Stimulated activated CD4-positive, alpha-beta T cell treated with anti-CD3 and anti-CD28 coated beads, Interleukin-1b, Interleukin-23, amount 100 ng/mL, for 24 hours (primary cell): ENCODE measurements at places on chromosomes 5 and 9.

DNA sequence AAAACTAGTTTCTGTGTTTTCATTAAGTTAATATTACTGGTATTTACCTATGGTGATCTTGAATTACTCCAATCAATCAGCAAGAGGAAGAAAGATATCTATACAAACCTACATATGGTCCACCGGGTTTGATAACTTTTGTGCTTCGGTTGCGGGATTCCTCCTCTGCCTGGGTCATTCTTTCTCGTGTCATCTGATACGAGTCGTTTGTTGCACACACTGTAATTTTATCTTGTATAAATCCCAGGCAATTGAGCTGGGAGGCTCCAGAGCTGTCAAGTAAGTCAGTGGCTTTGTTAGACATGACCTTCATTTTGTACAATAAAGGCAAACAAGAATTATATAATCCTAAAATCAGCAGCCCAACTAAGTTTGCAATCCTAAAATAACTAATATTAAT lies 48.0 kb downstream of the ELL2 start:
- no peak for DNase-seq

GRCh38 chr5:150626853-150627276 lies 13.6 kb upstream of the SYNPO start:
- no peak for DNase-seq

GRCh38 chr9:69542942-69543704 lies 129.0 kb downstream of the APBA1 start:
- DNase-seq, result no peak

GRCh38 chr9:16105168-16106020 lies 552.6 kb downstream of the CCDC171 start:
- DNase-seq, result no peak

DNA sequence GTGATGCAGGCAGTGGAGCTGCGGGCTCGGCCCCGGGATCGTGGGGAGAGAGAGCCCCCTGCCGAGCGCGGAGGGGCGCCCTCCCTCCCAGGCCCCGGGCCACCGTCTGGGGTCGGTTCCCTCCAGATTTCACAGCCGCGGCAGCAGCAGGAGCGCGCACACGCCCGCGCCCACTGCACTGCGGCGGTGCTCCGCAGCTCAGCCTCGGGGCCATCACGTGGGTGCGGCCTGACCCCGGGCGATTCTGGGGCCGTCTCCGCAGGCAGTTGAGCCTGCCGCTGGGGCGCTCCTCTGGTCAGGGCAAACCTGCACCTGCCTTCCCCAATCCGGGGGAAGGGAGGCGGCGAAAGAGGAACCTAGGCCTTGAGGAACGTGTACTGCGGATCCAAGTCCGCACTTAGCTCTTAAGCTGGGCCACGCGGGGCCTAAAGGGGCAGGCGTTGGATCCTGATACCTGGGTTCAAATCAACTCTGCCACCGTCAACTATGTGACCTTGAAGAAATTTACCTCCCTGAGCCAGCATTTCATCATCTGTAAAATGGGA lies 9.4 kb upstream of the DELE1 start:
- DNase-seq, result no peak

DNA sequence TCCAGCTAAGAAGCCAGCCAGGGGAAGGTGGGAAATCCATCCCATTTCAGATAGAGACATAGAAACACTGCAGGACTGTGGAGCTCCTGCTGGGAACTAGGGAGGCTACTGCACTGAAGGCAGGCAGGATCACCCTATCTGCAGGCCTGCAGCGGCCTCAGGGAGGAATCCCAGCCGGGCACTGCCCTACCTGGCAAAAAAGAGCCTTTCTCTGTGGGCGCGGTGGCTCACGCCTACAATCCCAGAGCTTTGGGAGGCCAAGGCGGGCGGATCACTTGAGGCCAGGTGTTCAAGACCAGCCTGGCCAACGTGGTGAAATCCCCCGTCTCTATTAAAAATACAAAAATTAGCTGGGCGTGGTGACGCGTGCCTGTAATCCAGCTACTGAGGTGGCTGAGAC lies 71.4 kb upstream of the PHYKPL start:
- DNase-seq, result no peak

GRCh38 chr9:36884721-36885120 lies 149.3 kb downstream of the PAX5 start:
- DNase-seq, result no peak

- DNase-seq, result no peak
Observed at GRCh38 chr5:153745778-153746395, 255.4 kb downstream of the GRIA1 start.

DNA sequence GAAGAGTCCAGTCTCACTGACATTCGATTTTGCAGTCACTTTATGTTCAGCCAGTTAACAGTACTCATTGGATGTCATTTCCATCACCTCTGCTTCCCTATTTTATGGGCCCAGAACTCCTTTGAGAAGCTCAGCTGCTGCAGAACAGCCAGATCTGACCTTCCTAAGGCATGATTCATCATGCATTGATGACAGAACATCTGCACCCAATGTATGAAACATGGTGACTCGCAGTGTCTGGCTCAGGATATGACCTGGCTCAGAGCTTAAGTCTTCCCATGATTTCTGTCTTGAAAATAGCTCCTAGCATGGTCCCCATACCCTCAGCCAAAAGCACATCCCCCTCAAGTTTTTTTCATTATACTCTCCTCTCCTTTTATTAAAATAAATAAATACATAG lies 92.6 kb upstream of the TRIM32 start:
- DNase-seq, result no peak

DNA sequence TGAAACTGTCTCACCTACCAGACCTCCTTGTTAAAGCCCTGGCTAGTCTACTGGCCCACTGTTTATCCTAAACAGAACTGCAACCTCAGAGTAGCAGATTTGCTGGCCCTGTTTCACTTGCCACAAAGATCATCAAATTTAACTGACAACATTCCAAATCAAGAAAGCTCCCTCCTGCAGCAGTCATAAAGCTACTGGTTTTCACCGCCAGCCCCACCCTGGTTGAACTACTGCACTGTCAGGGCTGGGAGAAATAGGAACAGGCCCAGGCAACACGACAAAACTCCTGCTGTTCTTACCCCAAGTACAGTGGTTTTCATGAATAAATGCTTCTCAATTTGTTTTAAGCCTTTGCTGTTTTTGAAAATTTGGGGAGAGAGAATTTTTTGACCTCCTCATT lies 63.0 kb downstream of the NR6A1 start:
- no peak for DNase-seq

GRCh38 chr9:93585259-93585658 lies 8.9 kb downstream of the PHF2 start:
- no peak for DNase-seq

GRCh38 chr5:6838736-6839135 lies 125.5 kb downstream of the TENT4A start:
- no peak for DNase-seq

DNA sequence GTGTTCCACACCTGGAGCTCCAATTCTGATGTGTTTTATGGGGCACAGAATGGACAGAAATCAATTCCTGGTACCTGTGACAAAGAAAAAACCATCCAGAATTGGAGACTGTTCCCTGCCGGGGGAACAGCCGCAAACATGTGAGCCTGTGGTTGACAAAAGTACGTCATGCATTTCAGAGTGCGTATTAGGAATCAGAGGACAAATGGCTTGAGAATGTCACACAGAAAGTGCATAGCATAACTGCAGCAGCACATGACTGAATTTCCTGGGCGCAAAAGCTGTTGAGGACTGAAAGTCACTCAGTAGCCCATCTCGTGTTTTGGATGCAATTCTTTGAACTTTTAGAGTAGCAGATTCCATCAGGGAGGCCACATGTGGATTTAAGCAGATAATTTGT lies 85.1 kb downstream of the TRIO start:
- DNase-seq, result no peak

DNA sequence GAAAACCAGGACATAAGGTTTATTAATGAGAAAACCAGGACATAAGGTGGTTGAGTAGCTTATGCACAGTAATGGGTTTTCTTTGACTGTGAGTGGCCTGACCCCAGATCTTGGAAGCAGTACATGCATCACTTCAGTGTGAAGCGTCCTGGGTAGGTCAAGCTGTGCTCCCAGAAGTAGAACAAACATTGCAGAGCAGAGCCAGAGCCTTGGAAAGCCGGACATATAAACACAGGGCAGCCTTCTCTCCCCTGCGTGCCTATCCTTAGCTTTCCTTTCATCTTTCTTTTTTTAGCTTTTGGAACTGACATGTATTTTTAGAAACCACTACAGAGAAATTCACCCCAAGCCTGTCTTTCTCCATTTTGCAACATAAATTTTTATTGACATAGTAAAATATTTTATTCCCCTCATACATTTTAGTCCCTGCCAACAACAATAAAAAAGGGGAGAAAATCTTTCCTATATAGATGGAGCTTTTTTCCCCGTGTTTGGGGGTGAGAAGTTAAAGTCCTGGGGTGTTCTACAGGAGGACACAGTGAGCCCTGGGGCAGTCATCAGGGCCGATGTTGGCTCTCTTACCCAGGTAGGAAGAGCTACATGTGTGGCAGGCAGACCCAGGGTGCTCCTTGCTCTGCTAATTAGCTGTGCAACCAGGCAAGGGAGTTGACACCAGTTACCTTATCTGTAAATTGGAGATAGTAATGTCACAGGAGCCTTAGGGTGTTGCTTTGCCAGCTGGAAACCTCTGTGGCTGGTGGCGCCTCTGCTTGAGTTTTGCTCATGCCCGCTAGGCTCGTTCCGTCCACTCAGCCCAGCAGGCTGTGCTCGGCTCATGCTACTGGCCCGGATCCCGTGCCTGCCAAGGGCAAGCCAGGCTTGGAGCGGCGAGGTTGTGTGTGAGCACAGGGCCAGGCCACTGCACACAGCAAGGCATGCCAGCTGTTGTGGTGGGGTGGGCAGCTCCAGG lies 389.6 kb downstream of the KDM4C start:
- DNase-seq, result no peak

GRCh38 chr5:59656351-59657254 lies 236.9 kb downstream of the PDE4D start:
- DNase-seq, result no peak

GRCh38 chr5:159061179-159061796 lies 38.4 kb downstream of the EBF1 start:
- DNase-seq, result no peak

GRCh38 chr5:120151825-120152224 lies 312.3 kb upstream of the PRR16 start:
- DNase-seq, result no peak

DNA sequence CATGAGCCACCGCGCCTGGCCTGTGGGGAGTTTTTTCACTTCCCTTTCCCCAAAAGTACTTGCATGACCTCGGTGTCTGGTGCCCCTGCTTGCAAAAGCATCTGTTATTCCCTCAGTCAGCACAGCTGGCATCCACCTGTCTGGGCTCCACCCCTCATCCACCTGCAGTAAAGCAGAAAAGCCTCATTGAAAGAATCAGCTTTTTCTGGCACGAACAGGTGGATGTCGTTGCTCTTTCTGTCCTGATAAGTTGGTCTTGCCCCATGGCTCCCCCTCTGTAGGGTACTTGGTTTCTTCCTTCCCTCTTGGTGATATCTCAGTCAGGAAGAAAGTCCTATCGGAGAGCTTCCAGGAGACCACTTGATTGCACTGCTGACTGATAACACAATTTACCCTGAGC lies 37.4 kb downstream of the WWC1 start:
- DNase-seq, result no peak

- no peak for DNase-seq
Observed at GRCh38 chr5:168434001-168434400, 52.3 kb upstream of the RARS1 start.

DNA sequence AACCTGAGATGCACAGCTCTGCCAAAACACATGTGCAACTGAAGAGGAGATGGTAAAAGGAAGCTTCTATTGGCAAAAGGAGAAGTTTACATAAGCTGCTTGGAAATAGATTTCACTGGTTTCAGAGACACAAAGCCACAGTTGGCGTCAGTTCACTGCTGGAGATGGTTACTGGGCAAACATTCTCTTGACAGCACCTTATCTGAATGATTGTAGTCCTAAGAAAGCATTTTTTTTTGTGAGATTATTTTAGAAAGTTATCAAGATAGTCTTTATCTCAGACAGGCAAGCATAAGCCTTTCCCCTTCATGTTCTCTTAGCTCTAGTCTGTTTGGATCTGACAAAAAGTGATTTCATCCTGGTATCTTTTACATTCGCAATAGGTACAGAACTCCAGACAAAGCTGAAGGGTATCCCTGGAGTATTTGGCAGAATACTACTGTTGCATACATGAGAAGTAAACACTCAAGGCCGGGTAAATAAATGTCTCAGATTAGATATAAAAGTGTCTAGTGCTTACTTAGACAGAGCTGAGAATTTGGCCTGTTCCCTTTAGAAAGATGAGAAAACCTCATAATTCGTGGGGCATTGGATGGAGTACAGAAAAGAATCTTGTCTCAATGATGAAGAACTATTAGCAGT lies 1668.0 kb upstream of the NUDT12 start:
- DNase-seq, result no peak

- DNase-seq, result no peak
Observed at GRCh38 chr9:100419166-100419565, 7.8 kb upstream of the MSANTD3 start.

- no peak for DNase-seq
Observed at GRCh38 chr9:109319626-109320241, 1.1 kb downstream of the EPB41L4B start.

- DNase-seq, result no peak
Observed at GRCh38 chr5:42506662-42507061, 83.4 kb downstream of the GHR start.
